Endodermal cell (in vitro differentiated cells): ENCODE measurements at places on chromosomes 3 and 15. TPM values are rescaled to one million over a fixed set of nuclear protein-coding genes. Genes with fewer than 3 reads are reported as not detected.

GP9 gene
- total RNA-seq: not detected in 2 replicates

RAD54L2 gene
- total RNA-seq: 56.4 to 77.6 TPM (median 57.9 TPM) in 3 replicates

IL16 gene
- 0.20 and 0.24 TPM in 2 replicates for total RNA-seq

DOCK3 gene
- total RNA-seq: 6.9 to 8.0 TPM (median 7.7 TPM) in 3 replicates

CCDC54 gene
- not detected in 3 replicates for total RNA-seq

DLEC1 gene
- total RNA-seq: 3.9 and 4.5 TPM in 2 replicates

COL6A6 gene
- total RNA-seq: 0.33 to 0.56 TPM (median 0.40 TPM) in 3 replicates

IP6K2 gene
- total RNA-seq: 103 to 110 TPM (median 104 TPM) in 3 replicates

SAMMSON gene
- 0.35 to 0.55 TPM (median 0.42 TPM) in 3 replicates for total RNA-seq

EPB42 gene
- not detected in 3 replicates for total RNA-seq

RAB5A gene
- 73.4 and 74.9 TPM in 2 replicates for total RNA-seq

TMA7 gene
- 290 and 329 TPM in 2 replicates for total RNA-seq

ADGRG7 gene
- total RNA-seq: 0.63 and 0.70 TPM in 2 replicates

ADAMTS17 gene
- 2.3 and 2.7 TPM in 2 replicates for total RNA-seq

KCNMB3 gene
- total RNA-seq: 0.14 to 2.6 TPM (median 2.4 TPM) in 3 replicates

ARGFX gene
- not detected in 3 replicates for total RNA-seq

CTXND1 gene
- 0.04 and 0.05 TPM in 2 replicates for total RNA-seq

RNF7 gene
- total RNA-seq: 106 to 121 TPM (median 109 TPM) in 3 replicates

SEMA3G gene
- total RNA-seq: 0.82 to 2.5 TPM (median 2.5 TPM) in 3 replicates

FMN1 gene
- total RNA-seq: 1.1 and 1.2 TPM in 2 replicates

MAGI1 gene
- 32.4 to 39.2 TPM (median 38.6 TPM) in 3 replicates for total RNA-seq

MPI gene
- 57.8 to 157 TPM (median 59.2 TPM) in 3 replicates for total RNA-seq
